ENCODE measurements at places on chromosomes 2 and 18. TPM values are rescaled to one million over a fixed set of nuclear protein-coding genes. Genes with fewer than 3 reads are reported as not detected.

- H3K27me3 ChIP-seq: no peaks in the 10 kb centered on the region
- no peaks in the 10 kb centered on the region for H3K36me3 ChIP-seq
- H3K4me3 ChIP-seq: no peak overlapping the region
- H3K27ac ChIP-seq: no peak overlapping the region
- DNase-seq: no peak
These were observed 713.7 kb downstream of the DSC3 start for GRCh38 chr18:30328839-30329238.

DNA sequence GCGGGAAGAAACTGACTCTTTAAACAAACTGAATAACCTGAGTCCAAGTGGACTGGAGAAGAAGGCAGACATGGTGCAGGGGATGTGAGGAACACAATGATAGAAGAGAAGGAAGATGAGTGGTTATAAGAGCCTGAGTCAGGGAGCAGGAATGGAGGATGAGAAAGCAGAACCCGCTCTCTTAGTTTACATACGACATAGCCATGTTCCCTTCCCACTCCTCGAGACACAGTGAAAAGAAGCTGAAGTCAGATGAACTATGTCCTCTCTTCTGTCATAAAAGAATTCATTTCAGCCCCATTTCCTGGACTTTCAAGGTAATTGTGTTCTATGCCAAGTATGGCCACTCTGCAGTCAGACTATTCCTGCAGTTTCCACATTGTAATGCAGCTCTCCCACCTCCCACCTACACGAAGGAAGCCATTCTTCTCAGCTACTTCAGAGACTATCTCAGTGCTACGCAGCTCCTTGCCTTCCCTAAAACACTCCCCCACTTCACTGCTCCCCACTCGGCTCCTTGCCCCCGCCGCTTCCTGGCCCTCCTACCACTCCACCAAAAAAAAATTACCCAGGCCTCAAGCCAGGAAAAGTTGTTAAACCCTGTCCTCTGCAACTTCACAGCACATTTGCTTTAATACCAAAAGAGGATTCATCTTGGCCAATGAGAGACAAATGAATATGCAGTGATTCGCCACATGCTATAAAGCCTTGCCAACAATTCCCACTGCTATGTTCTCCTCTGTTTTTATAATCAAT, 323.4 kb upstream of the EPHA4 start:
- no peaks in the 10 kb centered on the region for H3K36me3 ChIP-seq
- H3K27ac ChIP-seq: no peak overlapping the region
- H3K4me3 ChIP-seq: no peak overlapping the region
- H3K4me1 ChIP-seq: no peaks in the 10 kb centered on the region
- no peaks in the 10 kb centered on the region for H3K27me3 ChIP-seq
- DNase-seq: no peak

FAM228A gene
- total RNA-seq: not detected

DNA sequence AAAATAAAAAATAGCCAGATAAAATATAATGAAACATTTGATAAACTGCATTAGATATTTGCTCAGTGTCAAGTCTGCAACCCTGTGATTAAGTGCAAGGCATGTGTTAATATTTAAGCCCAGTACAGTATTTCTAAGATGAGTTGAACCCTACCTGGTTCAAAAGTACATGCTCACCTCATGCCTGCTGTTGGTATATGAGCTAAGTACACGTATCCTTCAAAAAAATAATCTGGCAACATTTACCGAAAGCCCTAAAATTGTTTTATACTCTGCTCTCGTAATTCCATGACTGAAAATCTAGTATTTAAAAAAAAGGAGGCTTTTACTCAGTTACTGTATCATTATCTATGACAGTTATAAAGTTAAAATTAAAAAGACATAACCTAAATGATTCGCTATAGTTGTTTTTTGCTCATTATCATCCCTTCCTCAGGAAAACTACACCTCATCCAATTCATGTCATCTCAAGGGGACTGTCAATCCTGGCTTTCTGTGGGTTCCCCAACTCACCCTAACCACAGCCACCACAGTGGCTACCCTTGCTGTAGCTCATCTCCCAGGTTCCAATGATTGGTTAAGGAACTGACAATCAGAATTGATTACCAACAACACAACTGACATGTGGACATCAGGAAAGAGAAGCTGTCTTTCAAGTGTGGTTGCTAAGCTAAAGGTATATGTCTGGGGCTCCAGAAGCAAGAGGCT, 10.6 kb downstream of the TLK1 start:
- peak overlapping the region; percentile 70 for H3K27ac ChIP-seq
- no peaks in the 10 kb centered on the region for H3K36me3 ChIP-seq
- peaks cover 86% of the 10 kb centered on the region for H3K4me1 ChIP-seq
- DNase-seq: peak; percentile 79

- no peak overlapping the region for H3K27ac ChIP-seq
- no peak overlapping the region for H3K4me3 ChIP-seq
- no peaks in the 10 kb centered on the region for H3K27me3 ChIP-seq
- H3K4me1 ChIP-seq: peaks cover 78% of the 10 kb centered on the region
These were observed 30.3 kb downstream of the TANC1 start for GRCh38 chr2:158998551-158999248.

DNA sequence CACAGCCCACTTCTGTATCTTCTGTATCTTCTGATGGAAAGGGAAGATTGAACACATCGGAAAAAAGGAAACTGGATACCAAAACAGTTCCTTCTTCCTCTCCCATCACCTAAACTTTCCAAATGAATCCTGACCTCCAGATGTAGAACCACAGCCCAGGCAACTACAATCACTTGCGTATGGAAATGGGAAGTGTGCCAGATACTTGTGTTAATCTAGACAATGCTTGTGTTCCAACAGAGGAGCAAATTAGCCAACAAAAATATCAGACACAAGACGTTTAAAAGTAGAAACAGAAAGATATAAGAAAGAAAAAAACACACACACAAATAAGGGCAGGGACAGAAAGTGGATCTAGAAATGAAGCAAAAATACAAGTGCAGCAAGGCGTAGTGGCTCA, 31.4 kb upstream of the DUSP2 start:
- no peak for DNase-seq
- H3K27me3 ChIP-seq: no peaks in the 10 kb centered on the region
- H3K27ac ChIP-seq: no peak overlapping the region
- no peaks in the 10 kb centered on the region for H3K4me1 ChIP-seq
- no peak overlapping the region for H3K4me3 ChIP-seq

CCDC141 gene
- not detected for total RNA-seq

GRCh38 chr18:61957801-61958516, 65.2 kb upstream of the RNF152 start:
- no peak for DNase-seq
- no peaks in the 10 kb centered on the region for H3K36me3 ChIP-seq
- H3K4me3 ChIP-seq: no peak overlapping the region
- H3K27ac ChIP-seq: no peak overlapping the region

ANKRD30B gene
- not detected for total RNA-seq

DNA sequence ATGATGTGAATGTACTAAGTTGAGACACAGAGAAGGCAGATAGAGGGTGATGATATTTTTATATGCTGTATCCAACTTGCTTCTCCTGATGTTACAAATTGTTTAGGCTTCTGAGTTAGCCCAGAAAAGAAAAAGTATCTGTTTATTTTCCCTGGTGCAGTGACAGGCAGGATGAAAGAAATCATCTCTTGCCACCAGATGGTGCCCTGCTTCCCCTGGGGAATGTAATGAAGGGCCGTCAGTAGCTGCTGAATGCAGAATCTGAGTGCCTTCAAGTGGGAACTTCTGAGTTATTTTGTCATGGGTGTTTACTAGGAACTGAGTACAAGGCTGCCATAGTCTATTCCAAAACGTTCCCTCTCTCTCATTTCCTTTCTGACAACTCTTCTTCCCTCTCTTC, 525.6 kb downstream of the MBD2 start:
- peak; percentile 33 for DNase-seq
- no peak overlapping the region for H3K27ac ChIP-seq
- no peaks in the 10 kb centered on the region for H3K27me3 ChIP-seq
- H3K4me1 ChIP-seq: no peaks in the 10 kb centered on the region

GRCh38 chr18:23712445-23712844, 23.2 kb downstream of the LAMA3 start:
- no peaks in the 10 kb centered on the region for H3K4me1 ChIP-seq
- H3K27ac ChIP-seq: no peak overlapping the region
- no peak overlapping the region for H3K4me3 ChIP-seq
- no peak for DNase-seq

DNA sequence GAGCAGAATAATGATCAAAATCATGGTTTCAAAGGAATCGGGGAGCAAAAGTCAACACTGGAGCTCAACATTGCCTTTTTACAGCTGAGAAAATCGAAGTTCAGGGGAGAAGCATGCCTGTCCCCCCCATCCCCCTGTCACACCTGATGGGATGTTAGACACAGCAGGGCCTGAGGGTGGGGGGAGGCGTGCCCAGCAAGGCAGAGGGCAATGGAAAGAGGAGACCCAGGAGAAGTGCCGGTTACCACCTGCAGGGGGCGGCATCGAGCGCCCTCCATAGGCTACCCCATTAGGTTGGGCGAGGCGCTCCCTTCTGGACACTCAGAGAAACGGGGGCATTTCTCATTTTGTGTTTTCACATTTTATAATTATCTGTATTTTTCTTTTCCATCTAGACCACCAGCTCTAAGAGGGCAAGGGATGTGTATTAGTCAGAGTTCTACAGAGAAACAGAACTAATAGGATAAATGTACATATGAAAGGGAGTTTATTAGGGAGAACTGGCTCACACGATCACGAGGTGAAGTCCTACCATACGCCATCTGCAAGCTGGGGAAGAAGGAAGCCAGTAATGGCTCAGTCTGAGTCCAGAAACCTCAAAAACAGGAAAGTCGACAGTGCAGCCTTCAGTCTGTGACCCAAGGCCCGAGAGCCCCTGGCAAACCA, 271.3 kb downstream of the LRATD1 start:
- DNase-seq: peak; percentile 72
- no peaks in the 10 kb centered on the region for H3K4me1 ChIP-seq
- H3K4me3 ChIP-seq: no peak overlapping the region
- no peaks in the 10 kb centered on the region for H3K36me3 ChIP-seq

DNA sequence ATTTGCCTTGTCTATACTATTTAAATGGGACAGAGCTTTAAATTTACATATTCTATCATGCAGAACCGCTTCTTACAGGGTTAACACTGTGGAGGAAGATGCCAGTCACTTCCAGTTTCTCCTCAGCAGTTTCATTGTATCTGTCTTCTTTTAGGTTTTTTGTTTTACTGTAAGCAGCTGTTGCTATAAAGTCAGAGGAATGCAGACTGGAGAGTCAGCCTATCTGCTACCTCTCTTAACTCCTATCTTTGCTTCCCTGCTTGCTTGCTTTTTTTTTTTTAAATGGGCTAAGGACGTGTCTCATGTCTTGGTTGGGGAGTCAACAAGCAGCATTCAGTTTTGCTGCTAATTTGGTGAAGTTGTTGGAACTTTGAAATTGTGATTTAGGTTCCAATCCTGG, 8.9 kb downstream of the EPC2 start:
- H3K4me3 ChIP-seq: no peak overlapping the region
- DNase-seq: no peak
- H3K27me3 ChIP-seq: no peaks in the 10 kb centered on the region
- H3K36me3 ChIP-seq: no peaks in the 10 kb centered on the region

GRCh38 chr2:153834662-153835061, 37.1 kb upstream of the GALNT13 start:
- H3K27me3 ChIP-seq: no peaks in the 10 kb centered on the region
- H3K36me3 ChIP-seq: no peaks in the 10 kb centered on the region
- no peak overlapping the region for H3K27ac ChIP-seq

EN1 gene
- total RNA-seq: not detected

DNA sequence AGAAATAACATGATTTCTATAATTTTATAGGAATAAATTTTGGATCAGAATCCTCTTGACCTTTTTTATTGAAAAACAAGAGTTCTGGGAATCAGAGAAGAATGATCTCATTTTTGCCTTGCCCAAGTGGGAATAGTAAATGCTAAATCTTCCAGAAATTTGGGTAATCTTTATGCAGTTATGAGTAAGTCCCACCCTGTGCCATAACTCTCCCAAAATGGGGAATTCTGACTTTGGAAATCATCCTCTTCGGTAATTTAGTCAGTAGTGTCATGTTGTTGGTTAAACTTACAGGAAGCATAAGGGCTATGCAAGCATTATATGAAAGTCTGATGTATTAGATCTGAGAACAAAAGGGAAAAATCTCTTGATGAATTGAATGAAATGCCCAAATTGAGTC, 20.6 kb upstream of the ARHGAP28 start:
- H3K4me3 ChIP-seq: no peak overlapping the region
- H3K27me3 ChIP-seq: no peaks in the 10 kb centered on the region
- DNase-seq: no peak

GRCh38 chr18:53115876-53116585, 776.0 kb downstream of the DCC start:
- DNase-seq: no peak
- H3K4me1 ChIP-seq: no peaks in the 10 kb centered on the region
- no peaks in the 10 kb centered on the region for H3K27me3 ChIP-seq
- H3K36me3 ChIP-seq: no peaks in the 10 kb centered on the region
- H3K27ac ChIP-seq: no peak overlapping the region

DNA sequence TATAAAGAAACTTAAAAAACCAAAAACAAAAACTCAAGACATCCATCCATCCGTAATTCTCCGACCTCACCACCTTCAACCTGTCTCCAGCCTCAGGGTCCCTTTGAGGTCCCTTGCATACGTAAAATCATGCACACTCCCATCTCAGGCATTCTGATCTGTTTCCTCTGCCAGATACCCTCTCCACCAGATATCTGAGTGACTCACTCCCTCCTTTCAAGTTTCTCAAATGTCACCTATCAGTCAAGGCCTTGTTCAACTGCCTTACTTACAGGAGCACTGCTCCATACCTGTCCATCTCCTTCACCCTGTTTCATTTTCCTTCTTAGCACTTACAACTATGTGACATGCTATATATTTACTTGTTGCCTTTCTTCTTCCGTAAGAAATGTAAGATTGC, 369.3 kb downstream of the NBAS start:
- no peak overlapping the region for H3K4me3 ChIP-seq
- H3K27ac ChIP-seq: no peak overlapping the region
- peaks cover 16% of the 10 kb centered on the region for H3K36me3 ChIP-seq
- H3K4me1 ChIP-seq: no peaks in the 10 kb centered on the region
- no peak for DNase-seq

DNA sequence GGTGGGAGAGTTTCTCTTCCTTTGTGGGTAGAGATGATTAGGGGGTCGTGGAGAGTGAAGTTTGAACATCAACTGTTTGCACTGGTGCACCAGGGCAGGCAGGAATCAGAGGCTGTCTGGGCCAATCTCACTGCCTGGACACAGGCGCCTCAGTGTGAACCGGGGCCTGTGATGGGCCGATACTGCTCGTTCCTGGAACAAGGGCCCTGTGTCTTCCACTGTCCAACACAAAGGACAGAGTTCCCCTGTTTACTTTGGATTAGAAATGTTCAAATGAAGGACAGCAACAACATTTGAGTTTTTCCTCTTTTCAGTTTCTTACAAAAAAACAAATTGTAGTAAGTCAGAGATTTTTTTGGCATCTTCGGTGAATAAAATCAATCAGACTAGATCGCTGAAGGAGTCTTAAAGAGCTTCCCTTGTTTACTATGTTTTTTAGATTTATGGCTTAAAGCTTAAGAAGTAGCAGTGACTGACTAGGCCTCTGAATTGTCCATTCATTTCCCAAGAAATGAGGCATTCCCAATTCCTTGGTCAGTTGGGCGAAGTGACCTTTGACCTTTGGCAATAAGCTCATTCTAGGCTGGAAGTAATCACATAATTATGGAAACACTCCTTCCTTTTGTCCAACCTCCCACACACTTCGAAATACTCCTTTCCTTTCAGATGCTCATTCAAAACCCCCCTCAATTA, 11.6 kb upstream of the TGFA start:
- peak; percentile 98 for DNase-seq
- peak overlapping the region; percentile 87 for H3K27ac ChIP-seq
- H3K36me3 ChIP-seq: no peaks in the 10 kb centered on the region
- peaks cover 59% of the 10 kb centered on the region for H3K4me1 ChIP-seq

KIF5C gene
- 0.15 TPM for total RNA-seq

DTNA gene
- total RNA-seq: 12.1 TPM

CFAP65 gene
- total RNA-seq: not detected

MROH2A gene
- 0.04 TPM for total RNA-seq

Measured in HepG2 (cell line).